ENCODE measurements at places on chromosomes 13 and 19. TPM values are rescaled to one million over a fixed set of nuclear protein-coding genes. Genes with fewer than 3 reads are reported as not detected.

- DNase-seq = no peak
Measured at GRCh38 chr13:110630566-110631119, 15.3 kb downstream of the NAXD start.

GRCh38 chr13:100409132-100409531 lies 179.5 kb downstream of the GGACT start:
- DNase-seq = no peak

GRCh38 chr19:56348289-56348877 lies 33.7 kb upstream of the ZSCAN5A start:
- DNase-seq = no peak

Gene ZIC2
- 0.39 TPM for polyA plus RNA-seq

Measured in renal pelvis (tissue), 12 donors.